Endothelial cell of umbilical vein (primary cell): ENCODE measurements at places on chromosomes 6 and 20. TPM values are rescaled to one million over a fixed set of nuclear protein-coding genes. Genes with fewer than 3 reads are reported as not detected.

DPPA5 gene
- not detected in 2 replicates for polyA plus RNA-seq

SLC22A2 gene
- not detected in 2 replicates for polyA plus RNA-seq

RAE1 gene
- 38.1 and 55.8 TPM in 2 replicates for polyA plus RNA-seq

TAP1 gene
- polyA plus RNA-seq, result 15.6 and 17.2 TPM in 2 replicates

CTAGE9 gene
- not detected in 2 replicates for polyA plus RNA-seq

FAM229B gene
- polyA plus RNA-seq, result 9.0 and 9.1 TPM in 2 replicates

SLC35F1 gene
- polyA plus RNA-seq, result not detected in 2 replicates

CST3 gene
- polyA plus RNA-seq, result 479 and 691 TPM in 2 replicates

DNAH8 gene
- polyA plus RNA-seq, result 0.45 and 0.61 TPM in 2 replicates

OLIG3 gene
- polyA plus RNA-seq, result not detected in 2 replicates

OPRM1 gene
- polyA plus RNA-seq, result not detected in 2 replicates

RBPJL gene
- not detected in 2 replicates for polyA plus RNA-seq

BANF2 gene
- polyA plus RNA-seq, result not detected in 2 replicates

C6orf58 gene
- polyA plus RNA-seq, result not detected in 2 replicates

BPIFB1 gene
- polyA plus RNA-seq, result not detected in 2 replicates

ZBP1 gene
- not detected in 2 replicates for polyA plus RNA-seq

CPXM1 gene
- 18.9 and 21.3 TPM in 2 replicates for polyA plus RNA-seq
